ENCODE measurements at places on chromosomes 12 and 14.

GRCh38 chr12:26715232-26715631 lies 117.8 kb downstream of the ITPR2 start:
- no peak for DNase-seq

DNA sequence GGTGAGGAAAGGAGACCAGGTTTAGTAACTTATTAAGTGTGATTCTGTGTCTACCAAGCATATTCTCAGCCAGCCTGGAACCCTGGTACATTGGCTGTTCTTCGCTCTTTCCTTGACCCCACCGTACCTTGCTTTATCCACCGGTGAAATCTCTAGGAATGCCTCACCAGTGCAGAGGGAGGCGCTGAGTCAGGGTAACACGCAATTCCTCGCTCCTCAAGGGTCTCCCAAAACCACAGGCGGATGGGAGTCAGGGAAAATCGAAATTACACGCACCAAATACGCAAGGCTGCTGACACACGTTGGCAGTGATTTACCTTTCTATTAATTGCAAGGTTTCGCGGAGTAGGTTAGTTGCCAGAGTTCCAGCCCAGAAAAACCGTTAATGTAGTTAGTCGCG lies 845 bp downstream of the L3HYPDH start:
- DNase-seq, result no peak

GRCh38 chr12:57898308-57898970 lies 42.9 kb upstream of the ATP23 start:
- DNase-seq, result peak; percentile 32

DNA sequence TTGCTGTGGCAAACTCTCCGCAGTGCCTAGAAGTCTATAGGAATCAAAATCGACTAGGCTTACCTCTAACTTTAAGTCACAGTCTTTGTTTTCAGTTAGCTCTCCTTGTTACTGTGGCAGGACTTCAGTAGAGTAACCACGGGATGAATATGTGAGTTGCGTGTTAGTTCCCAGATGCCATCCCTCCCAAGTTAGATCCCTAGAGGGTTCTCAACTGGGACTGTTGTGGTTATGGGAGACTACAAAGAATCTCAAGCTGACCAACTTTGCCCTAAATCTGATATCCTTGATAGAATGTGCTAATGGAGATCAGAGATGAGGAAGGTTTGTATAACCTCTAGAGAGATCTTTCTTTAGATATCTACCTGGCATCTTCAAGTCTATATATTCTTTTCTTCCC lies 208.1 kb downstream of the AKAP6 start:
- no peak for DNase-seq

GRCh38 chr12:92020983-92021665 lies 124.5 kb downstream of the BTG1 start:
- no peak for DNase-seq

- DNase-seq, result no peak
Observed at GRCh38 chr12:80356097-80356496, 87.9 kb upstream of the PTPRQ start.

DNA sequence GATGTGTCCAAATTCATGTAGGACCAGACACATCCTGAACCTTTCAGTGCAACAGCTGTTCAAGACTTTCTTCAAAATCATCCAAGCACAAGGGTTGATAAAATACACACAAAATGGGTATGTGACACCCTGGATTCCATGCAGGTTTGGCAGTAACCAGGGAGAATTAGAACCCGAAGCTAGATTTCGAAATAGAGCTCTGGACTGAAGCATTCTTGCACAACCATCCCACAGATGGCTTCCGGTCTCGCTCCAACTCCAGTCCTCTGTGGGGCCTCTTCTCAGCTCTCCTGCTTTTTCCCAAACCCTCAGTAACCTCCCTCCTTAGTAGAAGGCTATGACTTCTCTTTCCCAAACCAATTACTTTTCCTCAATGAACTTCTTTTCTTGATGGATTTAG lies 171.3 kb downstream of the TTC7B start:
- DNase-seq, result no peak

- DNase-seq, result no peak
Observed at GRCh38 chr12:3061501-3062215, 15.5 kb upstream of the TSPAN9 start.

GRCh38 chr12:10213168-10214135 lies 775 bp downstream of the GABARAPL1 start:
- DNase-seq, result peak; percentile 87

GRCh38 chr14:79658769-79659168 lies 552.5 kb downstream of the DIO2 start:
- DNase-seq, result no peak

- DNase-seq, result no peak
Observed at GRCh38 chr14:104157016-104157928, 18.9 kb downstream of the KIF26A start.

GRCh38 chr12:8566525-8566924 lies 25.8 kb upstream of the CLEC4E start:
- no peak for DNase-seq

Measured in CD4-positive, alpha-beta T cell treated with Interleukin-4 for 1 hour (primary cell).